Activated CD4-positive, CD25-positive, alpha-beta regulatory T cell treated with anti-CD3 and anti-CD28 coated beads, Interleukin-2, amount 50 U/mL, for 16 hours (primary cell): ENCODE measurements at places on chromosomes 3 and 15.

- DNase-seq = no peak
Observed at GRCh38 chr3:131880948-131881347, 153.9 kb downstream of the CPNE4 start.

- no peak for DNase-seq
Observed at GRCh38 chr3:105662306-105662705, 206.5 kb downstream of the CBLB start.

GRCh38 chr3:100045696-100046095, 68.6 kb downstream of the FILIP1L start:
- DNase-seq = no peak

- DNase-seq = no peak
Observed at GRCh38 chr3:159902546-159903314, 85.9 kb upstream of the IL12A start.

DNA sequence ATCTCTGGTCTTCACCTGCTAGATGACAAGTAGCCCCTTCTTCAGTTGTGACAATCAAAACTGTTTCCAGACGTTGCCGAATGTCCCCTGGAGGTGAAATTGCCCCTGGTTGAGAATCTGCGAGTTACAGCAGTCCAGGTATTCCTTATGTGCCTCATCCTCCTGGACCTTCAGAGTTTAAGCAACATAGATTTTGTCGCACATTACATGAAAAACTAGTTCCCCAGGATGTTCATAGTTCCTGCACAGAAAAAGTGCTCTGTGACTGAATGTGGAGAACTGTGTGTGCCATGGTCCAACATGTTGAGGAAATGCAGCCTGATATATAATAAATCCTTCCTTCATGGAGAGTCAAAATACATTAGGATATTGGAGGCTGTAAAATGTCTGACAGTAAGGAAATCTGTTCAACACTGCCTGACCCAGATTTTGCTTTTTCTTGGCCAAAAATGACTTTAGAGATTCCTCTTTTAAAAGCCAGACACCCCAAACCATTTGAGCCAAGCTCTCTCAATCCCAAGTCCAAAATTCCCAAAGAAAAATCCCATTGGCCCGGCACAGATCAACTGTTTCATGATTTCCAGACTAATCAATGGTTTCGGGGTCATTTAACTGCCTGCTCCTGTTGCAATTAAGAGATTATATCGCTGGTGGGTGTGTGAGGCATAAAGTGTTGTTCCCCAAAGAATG, 20.4 kb upstream of the SHC4 start:
- DNase-seq = no peak

DNA sequence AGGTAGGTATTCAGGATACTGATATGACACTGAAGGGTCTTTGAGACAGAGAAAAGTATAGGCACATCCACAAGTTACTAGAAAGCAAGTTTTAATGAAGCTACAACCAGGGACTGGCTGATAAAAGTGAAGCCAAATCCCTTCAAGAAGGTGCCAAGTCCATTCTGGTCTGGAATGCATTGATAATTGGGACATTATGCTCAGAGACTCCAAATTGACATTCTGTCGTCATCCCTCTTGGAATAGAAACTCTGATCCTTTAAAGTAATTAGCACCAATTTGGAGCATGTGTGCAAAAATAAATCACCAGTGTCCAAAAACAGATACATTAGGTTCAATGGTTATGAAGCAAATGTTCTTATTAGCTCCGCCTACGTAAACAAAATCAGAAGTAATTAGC, 47.3 kb upstream of the BCL6 start:
- DNase-seq = no peak

DNA sequence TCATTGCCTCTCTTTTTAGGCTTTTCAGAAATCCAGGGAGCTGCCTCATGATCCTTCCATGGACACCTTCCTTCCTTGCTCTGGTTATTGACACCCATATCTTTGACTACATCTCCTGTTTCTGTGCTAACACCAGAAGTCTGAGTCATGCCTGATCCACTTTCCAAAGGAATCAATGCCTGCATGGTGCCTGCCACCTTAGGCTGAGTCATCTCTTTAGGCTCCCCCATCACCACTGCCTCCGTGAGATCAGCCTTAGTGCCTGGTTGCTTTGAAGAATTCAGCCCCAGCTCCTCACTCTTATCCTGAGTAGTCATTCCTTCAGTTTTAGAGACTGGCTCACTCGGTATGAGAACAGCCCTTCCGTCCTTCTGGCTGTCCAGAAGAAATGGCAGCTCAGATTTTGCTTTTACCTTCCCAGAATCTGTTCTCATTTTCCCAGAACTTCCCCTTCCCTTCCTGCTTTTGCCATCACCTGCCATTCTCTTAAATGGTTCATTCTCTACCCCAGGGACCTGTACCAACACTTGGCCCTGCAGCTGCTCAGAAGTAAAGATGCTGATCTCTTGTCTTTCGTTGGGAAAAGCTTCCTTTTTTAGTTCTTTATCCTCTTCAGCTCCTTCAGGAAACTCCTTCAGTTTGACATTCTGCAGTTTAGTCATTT, 105.3 kb downstream of the MAP4 start:
- no peak for DNase-seq
